Activated T-cell treated with anti-CD3 and anti-CD28 coated beads, Interleukin-2, amount 50 U/mL, for 4 hours (primary cell): ENCODE measurements at places on chromosomes 12 and 14. TPM values are rescaled to one million over a fixed set of nuclear protein-coding genes. Genes with fewer than 3 reads are reported as not detected.

DNA sequence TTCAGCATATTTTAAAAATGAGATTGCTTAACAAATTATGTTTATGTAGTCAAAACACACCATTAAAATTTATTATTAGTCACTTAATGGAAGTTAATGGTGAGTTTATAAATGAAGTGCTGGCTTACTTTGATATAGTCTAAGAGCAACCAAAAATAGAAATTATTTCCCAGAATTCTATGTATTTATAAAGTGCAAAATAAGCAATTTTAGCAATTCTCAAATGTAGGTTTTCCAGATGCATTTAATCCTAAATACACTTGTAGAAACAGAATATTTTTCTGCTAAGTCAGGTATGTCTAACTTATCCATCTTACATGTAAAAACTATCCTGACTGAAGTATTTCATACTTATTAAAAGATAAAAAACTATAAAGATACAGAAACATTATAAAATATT lies 11.2 kb downstream of the LMO3 start:
- no peak for DNase-seq

HNF1A gene
- not detected for total RNA-seq

- DNase-seq, result no peak
These were observed 75.3 kb downstream of the AACS start for GRCh38 chr12:125140279-125141209.

TAS2R42 gene
- not detected for total RNA-seq

RNASE7 gene
- total RNA-seq, result not detected

- no peak for DNase-seq
These were observed 230.8 kb downstream of the FOXN3 start for GRCh38 chr14:89185919-89186855.

GRCh38 chr12:46892887-46893286 lies 67.1 kb upstream of the SLC38A4 start:
- no peak for DNase-seq

DNA sequence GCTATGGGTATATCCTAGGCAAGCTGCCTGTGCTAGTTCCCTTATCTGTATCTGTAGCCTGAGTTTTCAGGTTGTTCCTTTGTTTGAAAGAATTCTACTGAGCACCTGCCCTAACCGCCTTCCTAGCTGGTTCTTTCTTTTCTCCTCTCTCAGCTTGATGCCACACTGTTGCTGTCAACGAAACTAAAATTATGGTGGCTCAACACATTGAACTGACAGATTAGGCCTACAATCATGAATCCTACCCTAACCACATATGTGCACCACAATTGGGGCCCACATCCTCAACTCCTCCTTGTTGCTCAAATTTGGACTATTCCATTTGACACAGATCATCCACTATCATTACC lies 36.2 kb upstream of the RESF1 start:
- DNase-seq, result no peak

TAS2R14 gene
- 1.3 TPM for total RNA-seq

DNA sequence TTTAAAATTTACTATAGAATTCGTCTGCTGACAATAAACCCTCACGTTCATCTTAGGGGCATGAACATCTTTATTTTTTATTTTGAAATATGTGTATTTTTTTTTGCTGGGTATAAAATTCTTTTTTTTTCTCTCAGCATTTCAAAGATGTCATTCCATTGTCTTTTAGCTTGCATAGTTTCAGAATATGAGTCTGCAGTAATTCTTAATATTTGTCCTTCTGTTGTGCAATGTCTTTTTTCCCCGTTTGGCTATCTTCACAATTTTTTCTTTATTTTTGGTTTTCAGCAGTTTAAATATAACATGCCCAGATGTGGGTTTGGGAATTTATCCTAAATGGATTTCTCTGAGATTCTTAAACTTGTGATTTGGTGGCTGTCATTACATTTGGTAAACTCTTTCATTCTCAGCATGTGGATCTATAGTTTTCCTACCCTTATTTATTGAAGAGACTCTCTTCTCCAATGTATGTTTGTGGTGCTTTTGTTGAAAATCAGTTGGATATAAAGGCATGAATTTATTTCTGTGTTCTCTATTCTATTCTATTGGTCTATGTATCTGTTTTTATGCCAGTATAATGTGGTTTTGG lies 37.8 kb upstream of the PLBD1 start:
- DNase-seq, result no peak

DNA sequence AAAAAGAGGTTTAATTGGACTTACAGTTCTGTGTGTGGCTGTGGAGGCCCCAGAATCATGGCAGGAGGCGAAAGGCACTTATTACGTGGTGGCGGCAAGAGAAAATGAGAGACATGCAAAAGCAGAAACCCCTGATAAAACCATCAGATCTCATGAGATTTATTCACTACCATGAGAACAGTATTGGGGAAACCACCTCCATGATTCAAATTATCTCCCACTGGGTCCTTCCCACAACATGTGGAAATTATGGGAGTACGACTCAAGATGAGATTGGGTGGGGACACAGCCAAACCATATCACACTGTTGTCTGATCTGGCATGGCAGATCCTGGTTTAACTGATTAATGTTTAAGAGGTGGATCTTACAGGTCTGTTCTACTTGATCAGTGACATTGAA lies 5.6 kb downstream of the DDX47 start:
- DNase-seq, result no peak

DNA sequence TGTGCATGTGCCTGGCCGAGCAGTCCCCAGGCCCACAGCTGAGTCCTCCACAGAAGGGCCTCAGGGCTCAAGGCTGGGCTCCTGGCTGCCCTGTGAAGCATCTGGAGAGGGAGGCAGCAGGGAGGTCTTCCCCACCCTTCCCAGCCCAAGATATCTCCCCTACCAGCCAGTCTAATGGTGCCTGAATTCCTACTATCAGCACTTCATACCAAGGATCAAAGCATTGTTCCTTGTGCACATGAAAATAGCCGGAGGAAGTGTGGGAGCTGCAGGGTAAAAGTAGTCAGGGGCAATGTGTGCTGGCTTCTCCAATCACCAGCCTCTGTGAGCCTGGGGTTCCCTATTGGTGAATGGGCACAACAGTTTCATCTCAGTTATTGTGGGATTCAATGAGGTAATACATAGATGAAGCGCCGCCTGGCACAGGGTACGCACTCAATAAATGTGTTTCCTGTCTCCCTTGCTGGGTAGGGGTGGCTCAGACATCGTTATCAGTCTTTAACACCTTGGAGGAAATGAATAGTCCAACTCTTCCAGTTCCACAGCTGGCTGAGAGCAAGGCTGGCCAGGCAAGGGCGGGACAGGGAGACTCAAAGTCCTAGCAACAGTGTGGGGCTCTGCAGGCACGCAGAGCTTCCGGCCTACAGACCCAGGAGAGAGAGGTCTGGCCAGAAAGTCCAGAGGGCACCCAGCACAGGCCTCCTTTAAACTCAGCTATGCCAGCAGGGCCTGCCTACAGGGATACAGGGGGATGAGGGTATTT lies 39.1 kb upstream of the PNMA1 start:
- DNase-seq, result no peak

DNA sequence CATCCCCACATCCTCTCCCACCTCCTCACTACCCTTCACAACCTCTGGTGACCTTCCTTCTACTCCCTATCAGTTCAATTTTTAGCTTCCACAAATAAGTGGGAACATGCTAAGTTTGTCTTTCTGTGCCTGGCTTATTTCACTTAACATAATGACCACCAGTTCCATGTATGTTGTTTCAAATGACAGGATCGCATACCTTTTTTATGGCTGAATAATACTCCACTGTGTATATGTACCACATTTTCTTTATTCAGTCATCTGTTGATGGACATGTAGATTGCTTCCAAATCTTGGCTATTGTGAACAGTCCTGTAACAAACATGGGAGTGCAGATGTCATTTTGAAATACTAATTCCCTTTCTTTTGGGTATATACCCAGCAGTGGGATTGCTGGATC lies 98.7 kb downstream of the TRMT5 start:
- DNase-seq, result no peak

GRCh38 chr14:60848066-60848465 lies 113.5 kb downstream of the MNAT1 start:
- no peak for DNase-seq

GRCh38 chr12:56996793-56997545 lies 9.4 kb downstream of the ZBTB39 start:
- DNase-seq, result no peak

- no peak for DNase-seq
These were observed 59.9 kb downstream of the IRF2BPL start for GRCh38 chr14:76968621-76969063.

TAS2R9 gene
- not detected for total RNA-seq

DNA sequence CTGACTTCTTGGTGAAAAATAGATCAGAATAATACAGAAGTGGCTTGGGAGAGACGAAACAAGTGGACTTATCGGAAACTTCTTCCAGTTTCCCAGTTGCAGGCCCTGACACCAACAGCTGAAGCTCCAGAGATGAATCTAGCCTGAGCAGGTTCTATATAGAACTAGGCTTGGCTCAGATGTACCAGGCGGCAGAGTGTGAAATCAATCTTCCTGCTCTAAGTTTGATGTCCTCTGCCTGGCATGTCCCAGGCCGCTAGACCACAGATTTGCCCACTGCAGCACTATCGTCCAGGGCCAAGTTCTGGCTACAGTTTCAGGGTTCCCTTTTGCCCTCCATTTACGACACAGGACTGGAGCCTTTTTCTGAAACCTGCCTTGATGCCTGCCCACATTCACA lies 91.3 kb upstream of the PLEKHA5 start:
- no peak for DNase-seq

SLC4A8 gene
- 0.82 TPM for total RNA-seq

- DNase-seq, result no peak
These were observed 29.8 kb downstream of the BCL11B start for GRCh38 chr14:99242238-99242637.

- DNase-seq, result no peak
These were observed 79.1 kb downstream of the KCNK13 start for GRCh38 chr14:90140956-90141316.

DNA sequence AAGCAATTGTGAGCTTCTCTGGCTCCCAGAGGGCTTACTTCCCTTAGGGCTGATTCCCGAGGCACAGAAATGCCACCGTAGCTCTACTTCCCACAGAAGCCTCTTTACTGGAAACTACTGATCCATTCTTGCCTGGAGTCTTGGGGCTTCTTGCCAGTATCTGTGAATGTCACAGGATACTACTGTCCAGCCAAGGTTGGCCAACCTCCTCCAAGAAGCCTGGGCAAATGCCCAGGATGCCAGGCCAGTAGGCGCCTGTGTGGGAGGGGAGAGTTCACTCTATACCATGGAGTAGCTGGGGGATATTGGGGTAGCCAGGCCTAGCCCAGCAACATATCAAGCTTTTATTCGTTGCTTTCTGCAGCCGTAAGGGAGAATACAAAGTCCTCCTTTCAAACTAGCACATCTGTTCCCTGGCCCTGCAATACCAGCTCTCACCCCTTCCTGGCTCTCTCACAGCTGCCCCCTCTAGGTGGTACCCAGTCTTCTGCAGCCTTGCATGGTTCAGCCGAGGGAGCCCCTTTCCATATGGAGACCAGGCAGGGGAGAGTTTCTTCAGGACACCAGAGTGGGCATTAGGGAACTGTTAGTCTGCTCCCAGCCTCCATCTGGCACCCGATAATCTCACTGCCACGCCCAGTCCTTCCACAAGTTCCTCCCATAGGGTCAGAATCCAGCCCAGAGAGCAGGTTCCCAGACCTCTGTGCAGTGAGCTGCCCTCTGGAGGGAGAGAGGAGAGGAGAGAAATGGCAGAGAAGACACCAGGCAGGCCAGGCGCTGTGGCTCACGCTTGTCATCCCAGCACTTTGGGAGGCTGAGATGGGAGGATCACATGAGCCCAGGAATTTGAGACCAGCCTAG lies 24.3 kb upstream of the PLEK2 start:
- no peak for DNase-seq

WNT5B gene
- not detected for total RNA-seq

GRCh38 chr12:27619308-27619707 lies 76.9 kb upstream of the REP15 start:
- no peak for DNase-seq

DNA sequence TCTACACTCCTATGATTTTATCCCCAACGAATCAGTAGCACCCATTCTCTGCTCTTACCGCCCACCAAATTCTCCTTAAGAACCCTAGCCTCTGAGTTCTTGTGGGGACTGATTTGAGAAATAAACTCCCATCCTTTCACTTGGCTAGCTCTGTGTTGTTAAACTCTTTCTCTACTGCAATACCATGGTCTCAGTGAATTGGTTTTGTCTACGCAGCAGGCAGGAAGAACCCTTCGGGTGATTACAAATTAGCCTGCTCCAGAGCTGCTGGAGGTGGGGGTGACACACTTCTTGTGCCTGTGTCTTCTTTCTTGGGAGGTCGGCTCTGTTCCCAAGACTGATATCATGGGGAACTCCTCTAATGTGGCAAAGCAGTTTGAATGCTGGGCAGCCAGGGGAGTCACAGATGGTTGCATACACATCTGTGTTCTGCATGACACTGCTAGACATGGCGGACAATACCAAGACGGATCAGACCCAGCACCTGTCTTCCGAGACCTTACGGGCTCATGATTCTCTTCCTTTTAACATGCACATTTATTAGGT lies 1.6 kb upstream of the C1S start:
- no peak for DNase-seq

PSMA3 gene
- 512 TPM for total RNA-seq

DNA sequence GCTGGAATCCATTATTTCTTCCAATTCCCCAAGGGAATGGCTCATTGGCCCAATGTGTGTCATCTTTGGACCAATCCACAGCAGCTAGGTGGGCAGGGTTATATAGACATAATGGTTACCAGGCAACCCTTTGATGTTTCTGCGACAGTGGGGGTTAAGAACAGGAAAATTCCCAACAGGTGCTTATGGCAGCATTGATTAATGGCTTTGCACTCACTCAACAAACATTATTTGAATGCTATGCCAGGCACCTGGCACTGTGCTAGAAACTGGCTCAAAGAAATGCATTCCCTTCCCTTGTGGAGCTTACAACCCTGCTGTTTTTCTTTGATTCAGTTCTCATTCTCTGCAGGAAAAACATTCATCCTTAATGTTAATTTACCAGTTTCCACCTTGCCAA lies 1221.0 kb downstream of the AACS start:
- no peak for DNase-seq

GRCh38 chr14:56501909-56502530 lies 77.6 kb upstream of the TMEM260 start:
- no peak for DNase-seq

DNA sequence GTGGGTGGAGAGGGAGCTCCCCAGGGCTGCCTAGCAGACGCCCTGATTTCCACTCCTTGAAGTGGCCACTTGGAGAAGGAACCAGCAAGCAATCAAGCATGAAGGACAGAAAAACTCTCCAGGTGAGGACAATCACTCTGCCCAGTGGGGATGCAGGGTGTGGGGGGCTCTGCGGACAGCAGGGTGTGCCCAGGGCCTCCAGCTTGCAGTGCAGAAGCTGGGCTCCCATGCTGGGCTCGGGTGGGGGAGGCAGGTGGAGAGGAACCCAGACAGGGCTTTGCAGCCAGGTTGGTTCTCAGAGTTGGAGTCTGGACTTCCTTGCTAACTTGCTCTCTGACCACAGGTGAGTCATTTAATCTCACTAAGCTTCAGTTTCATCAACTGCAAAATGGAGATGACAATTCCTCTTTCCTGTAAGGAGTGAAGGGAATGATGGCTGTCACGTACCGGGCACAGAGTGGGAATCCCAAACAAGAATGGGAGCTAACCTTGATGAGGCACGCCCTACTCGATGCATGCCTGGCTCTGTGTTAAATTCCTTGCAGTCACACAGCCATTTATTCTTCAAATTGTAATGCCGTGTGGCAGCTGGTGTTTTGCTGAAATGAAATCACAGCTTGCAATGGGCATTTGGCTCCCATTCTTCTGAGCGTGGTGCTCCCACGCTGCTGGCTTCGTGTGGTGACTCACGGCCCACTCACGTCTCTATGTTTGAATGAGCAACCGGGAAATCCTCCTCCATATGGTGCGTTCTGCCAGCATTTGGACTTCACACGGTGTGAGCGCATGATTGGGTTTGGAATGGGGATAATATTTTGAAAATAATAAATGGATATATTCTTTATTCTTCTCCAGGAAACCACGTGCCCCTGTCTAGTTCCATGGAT lies 75.2 kb downstream of the PRIMA1 start:
- DNase-seq, result no peak

NOS1 gene
- total RNA-seq, result not detected
